ENCODE measurements at places on chromosomes 4 and X. TPM values are rescaled to one million over a fixed set of nuclear protein-coding genes. Genes with fewer than 3 reads are reported as not detected.
A peak's percentile ranks its signal among the peaks of the same experiment; 100 is the strongest.

MAGEC3 gene
- not detected for total RNA-seq

PRKG2 gene
- total RNA-seq = not detected

CXorf49 gene
- total RNA-seq = not detected

TMPRSS11B gene
- total RNA-seq = not detected

PCDH19 gene
- 2.1 TPM for total RNA-seq

ZNF711 gene
- total RNA-seq = 5.6 TPM

FAM149A gene
- total RNA-seq = 11.4 TPM

XAGE1A gene
- total RNA-seq = not detected

BEX5 gene
- total RNA-seq = 15.0 TPM

ANKRD50 gene
- 17.3 TPM for total RNA-seq

SHROOM2 gene
- 10.0 TPM for total RNA-seq

GDI1 gene
- total RNA-seq = 111 TPM

FRMPD4 gene
- total RNA-seq = not detected

MAGED4 gene
- total RNA-seq = 9.2 TPM

FRMD7 gene
- total RNA-seq = not detected

MAGEA4 gene
- total RNA-seq = not detected

TRAM1L1 gene
- 2.5 TPM for total RNA-seq

TRIML1 gene
- not detected for total RNA-seq

DNA sequence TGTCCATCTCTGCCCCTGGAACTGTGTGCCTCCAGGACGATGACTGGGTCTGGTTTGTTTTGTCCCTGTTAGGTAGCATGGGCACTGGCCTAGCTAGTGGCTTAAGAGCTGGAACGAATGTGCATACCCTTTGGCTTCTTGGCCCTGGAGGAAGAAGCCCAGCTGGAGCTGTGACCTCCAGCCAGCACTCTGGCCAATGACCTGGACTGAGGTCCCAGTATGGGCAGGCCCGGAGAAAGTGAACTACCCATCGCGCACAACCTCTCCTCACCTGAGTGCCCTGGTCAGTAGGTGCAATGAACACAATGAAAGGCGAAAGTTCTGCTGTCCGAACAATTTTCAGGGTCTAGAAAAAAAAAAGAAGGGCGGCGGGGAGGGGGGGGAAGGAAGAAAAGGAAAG lies 18.3 kb downstream of the DKC1 start:
- no peaks in the 10 kb centered on the region for H3K4me1 ChIP-seq
- no peaks in the 10 kb centered on the region for H3K27me3 ChIP-seq
- no peaks in the 10 kb centered on the region for H3K36me3 ChIP-seq
- no peak for DNase-seq

DNA sequence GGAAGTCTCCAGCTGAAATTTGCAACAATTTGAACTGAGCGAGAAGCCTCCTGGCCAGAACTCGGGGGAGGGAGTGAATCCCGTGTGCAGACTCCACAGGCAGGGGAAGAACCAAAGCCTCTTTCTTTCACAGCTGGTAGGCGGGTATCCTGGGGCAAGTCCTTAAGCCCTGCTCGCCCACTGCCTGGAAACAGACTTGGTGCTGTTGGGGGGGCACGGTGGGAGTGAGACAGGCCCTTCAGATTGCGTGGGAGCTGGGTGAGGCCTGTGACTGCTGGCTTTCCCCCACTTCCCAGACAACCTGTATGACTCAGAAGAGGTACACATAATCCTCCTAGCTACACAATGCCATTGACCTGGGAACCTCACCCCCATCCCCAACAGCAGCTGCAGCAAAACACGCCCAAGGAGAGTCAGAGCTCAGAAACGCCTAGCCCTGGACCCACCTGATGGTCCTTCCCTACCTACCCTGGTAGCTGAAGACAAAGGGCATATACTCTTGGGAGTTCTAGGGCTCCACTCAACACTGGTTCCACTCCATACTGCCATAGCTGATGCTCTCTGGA lies 22.4 kb upstream of the RLIM start:
- no peaks in the 10 kb centered on the region for H3K27me3 ChIP-seq
- no peak overlapping the region for H3K27ac ChIP-seq
- no peaks in the 10 kb centered on the region for H3K4me1 ChIP-seq
- no peak overlapping the region for H3K4me3 ChIP-seq
- no peaks in the 10 kb centered on the region for H3K36me3 ChIP-seq

- H3K4me3 ChIP-seq = no peak overlapping the region
- no peaks in the 10 kb centered on the region for H3K36me3 ChIP-seq
- no peaks in the 10 kb centered on the region for H3K4me1 ChIP-seq
- DNase-seq = no peak
- no peaks in the 10 kb centered on the region for H3K27me3 ChIP-seq
Measured at GRCh38 chrX:48833542-48834138, 1.8 kb downstream of the PCSK1N start.

DNA sequence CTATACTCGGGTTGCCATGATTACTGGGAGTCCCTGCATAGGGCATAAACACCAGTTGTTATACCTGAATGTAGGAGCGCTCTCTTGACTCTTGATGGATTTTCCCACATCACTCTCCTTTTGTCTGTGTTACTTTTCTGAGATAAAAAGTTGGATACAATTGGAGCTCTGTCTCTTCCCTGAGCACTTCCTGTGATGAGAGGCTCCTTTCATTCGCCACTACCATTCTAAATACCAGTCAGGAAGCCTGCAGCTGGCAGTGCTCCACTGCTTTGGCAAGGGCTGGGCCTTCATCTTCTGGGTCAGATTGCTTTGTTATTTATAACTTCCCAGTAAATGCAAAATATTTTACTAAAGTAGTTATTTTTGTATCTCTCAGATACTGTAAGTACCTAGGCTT lies 13.9 kb downstream of the TCEANC start:
- H3K27ac ChIP-seq = no peak overlapping the region
- no peaks in the 10 kb centered on the region for H3K27me3 ChIP-seq
- no peak overlapping the region for H3K4me3 ChIP-seq

DNA sequence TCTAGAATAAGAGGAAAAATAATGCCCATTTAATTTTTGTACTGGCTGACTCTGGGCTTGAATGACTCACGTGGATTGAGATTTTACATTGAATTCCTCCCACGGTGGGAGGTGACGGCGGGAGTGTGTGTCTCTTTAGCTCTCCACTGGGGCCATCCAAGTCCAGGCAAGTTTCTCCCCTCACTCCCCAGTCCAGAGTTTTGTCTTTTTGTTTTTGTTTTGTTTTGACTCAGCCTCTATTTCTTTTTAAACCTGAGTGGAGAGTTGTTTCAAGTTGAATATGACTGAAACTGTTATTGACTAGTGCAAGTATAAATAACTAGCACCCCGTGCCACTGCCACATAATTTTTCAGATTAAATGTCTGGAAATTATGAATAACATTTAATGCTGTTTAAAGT lies 13.6 kb downstream of the CHST7 start:
- H3K27ac ChIP-seq = no peak overlapping the region
- no peaks in the 10 kb centered on the region for H3K27me3 ChIP-seq
- H3K4me3 ChIP-seq = no peak overlapping the region
- DNase-seq = no peak
- no peaks in the 10 kb centered on the region for H3K36me3 ChIP-seq
- peaks cover 4% of the 10 kb centered on the region for H3K4me1 ChIP-seq

DNA sequence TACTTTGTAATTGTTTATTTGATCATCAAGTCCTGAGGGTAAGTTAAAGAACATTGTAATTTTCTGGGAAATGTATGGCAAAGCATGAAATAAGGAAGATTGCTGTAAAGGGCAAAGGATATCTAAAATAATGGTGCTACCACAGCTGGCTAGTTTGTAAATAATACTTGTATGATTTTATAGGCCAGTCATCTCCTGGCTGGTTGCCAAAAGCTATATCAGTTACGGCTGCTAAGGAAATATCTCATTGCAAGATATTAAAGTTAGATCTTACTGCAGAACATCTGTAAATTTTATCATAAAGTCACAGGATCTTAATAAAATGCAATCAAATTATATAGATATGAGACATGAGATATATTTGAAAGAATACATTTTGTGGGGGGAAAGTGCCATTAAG lies 150.8 kb upstream of the CXCL13 start:
- no peak overlapping the region for H3K4me3 ChIP-seq
- no peak overlapping the region for H3K27ac ChIP-seq
- no peak for DNase-seq
- no peaks in the 10 kb centered on the region for H3K27me3 ChIP-seq
- H3K4me1 ChIP-seq = no peaks in the 10 kb centered on the region

DNA sequence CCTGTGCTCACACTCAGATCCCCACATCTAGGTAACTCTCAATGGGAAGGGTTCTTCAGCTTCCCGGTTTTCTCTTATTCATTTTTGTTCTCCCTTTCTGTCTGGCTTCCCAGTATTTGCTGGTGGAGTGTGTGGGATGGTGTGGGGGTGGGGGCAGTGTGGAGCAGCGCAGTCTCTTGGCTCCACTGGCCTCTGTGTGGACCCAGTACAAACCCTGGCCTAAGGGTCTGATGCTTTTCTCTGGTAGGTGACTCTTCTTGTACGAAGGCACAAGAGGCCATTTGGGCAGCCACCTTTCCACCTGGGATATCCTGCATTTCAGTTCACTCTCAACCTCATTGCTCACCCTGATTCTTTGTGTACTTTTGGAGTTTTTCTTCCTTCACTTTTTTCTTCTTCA lies 71.3 kb downstream of the NBDY start:
- no peaks in the 10 kb centered on the region for H3K4me1 ChIP-seq
- H3K36me3 ChIP-seq = no peaks in the 10 kb centered on the region
- no peak for DNase-seq
- no peak overlapping the region for H3K4me3 ChIP-seq
- no peak overlapping the region for H3K27ac ChIP-seq

- no peak overlapping the region for H3K27ac ChIP-seq
- no peak for DNase-seq
- H3K27me3 ChIP-seq = no peaks in the 10 kb centered on the region
- no peaks in the 10 kb centered on the region for H3K36me3 ChIP-seq
- H3K4me1 ChIP-seq = no peaks in the 10 kb centered on the region
Measured at GRCh38 chr4:37615059-37615719, 71.0 kb downstream of the RELL1 start.

GRCh38 chr4:3387943-3388361 lies 53.8 kb upstream of the HGFAC start:
- peaks cover 8% of the 10 kb centered on the region for H3K4me1 ChIP-seq
- H3K27me3 ChIP-seq = no peaks in the 10 kb centered on the region
- H3K27ac ChIP-seq = no peak overlapping the region
- no peaks in the 10 kb centered on the region for H3K36me3 ChIP-seq
- H3K4me3 ChIP-seq = no peak overlapping the region

- no peak overlapping the region for H3K4me3 ChIP-seq
- no peaks in the 10 kb centered on the region for H3K27me3 ChIP-seq
- DNase-seq = no peak
- no peaks in the 10 kb centered on the region for H3K4me1 ChIP-seq
Measured at GRCh38 chrX:75229774-75230173, 44.1 kb upstream of the UPRT start.

DNA sequence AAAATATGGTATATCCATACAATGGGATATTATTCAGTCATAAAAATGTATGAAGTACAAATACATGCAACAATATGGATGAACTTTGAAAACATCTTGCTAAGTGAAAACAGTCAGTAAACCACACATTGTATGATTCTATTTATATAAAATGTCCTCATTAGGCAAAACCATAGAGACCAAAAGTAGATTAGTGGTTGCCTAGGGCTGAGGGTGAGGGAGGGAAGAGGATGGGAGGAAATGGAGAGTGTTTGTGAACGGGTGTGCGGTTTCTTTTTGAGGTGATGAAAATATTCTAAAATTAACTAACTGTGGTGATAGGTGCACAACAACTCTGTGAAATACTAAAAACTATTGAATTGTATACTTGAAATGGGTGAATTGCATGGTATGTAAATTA lies 29.6 kb downstream of the TEX11 start:
- no peaks in the 10 kb centered on the region for H3K27me3 ChIP-seq
- H3K4me3 ChIP-seq = no peak overlapping the region
- H3K27ac ChIP-seq = no peak overlapping the region
- no peaks in the 10 kb centered on the region for H3K4me1 ChIP-seq

GRCh38 chrX:39931529-39932282 lies 166.1 kb downstream of the BCOR start:
- H3K27ac ChIP-seq = peak overlapping the region; percentile 17
- H3K27me3 ChIP-seq = no peaks in the 10 kb centered on the region
- no peaks in the 10 kb centered on the region for H3K36me3 ChIP-seq
- no peak overlapping the region for H3K4me3 ChIP-seq
- no peak for DNase-seq

GRCh38 chrX:69085151-69085550 lies 80.1 kb downstream of the PJA1 start:
- no peaks in the 10 kb centered on the region for H3K36me3 ChIP-seq
- no peaks in the 10 kb centered on the region for H3K27me3 ChIP-seq
- peaks cover 4% of the 10 kb centered on the region for H3K4me1 ChIP-seq
- no peak overlapping the region for H3K4me3 ChIP-seq

DNA sequence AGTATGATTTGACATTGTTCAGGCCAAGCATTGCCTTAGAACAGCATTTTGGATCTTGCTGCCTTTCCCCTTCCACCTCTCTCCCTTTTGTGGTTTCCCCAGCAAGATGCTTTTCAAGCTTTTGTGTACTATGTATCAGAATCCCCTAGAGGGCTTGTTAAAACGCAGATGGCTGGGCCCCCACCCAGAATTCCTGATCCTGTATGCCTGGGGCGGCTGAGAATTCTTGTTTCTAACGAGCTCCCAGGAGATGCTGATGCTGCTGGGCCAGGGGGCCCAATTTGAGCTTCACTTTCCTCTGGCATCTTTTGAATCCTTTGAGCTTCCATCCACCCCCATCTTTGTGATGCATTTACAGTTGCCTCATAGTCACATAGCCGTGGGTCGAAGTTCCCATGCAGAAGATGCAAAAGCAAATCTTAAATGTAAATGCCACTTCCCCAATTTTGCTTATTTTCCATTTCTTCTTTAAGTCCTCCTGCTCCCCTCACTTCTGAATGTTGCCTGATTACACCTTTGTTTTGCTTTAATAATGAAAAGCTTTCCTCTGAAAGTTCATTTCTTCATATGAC lies 18.5 kb downstream of the HCCS start:
- no peaks in the 10 kb centered on the region for H3K36me3 ChIP-seq
- H3K27ac ChIP-seq = no peak overlapping the region
- no peak overlapping the region for H3K4me3 ChIP-seq
- H3K27me3 ChIP-seq = no peaks in the 10 kb centered on the region

GRCh38 chr4:102734591-102735385 lies 26.0 kb downstream of the MANBA start:
- H3K27me3 ChIP-seq = no peaks in the 10 kb centered on the region
- H3K4me3 ChIP-seq = no peak overlapping the region
- no peaks in the 10 kb centered on the region for H3K4me1 ChIP-seq
- no peaks in the 10 kb centered on the region for H3K36me3 ChIP-seq
- no peak for DNase-seq
- no peak overlapping the region for H3K27ac ChIP-seq

DNA sequence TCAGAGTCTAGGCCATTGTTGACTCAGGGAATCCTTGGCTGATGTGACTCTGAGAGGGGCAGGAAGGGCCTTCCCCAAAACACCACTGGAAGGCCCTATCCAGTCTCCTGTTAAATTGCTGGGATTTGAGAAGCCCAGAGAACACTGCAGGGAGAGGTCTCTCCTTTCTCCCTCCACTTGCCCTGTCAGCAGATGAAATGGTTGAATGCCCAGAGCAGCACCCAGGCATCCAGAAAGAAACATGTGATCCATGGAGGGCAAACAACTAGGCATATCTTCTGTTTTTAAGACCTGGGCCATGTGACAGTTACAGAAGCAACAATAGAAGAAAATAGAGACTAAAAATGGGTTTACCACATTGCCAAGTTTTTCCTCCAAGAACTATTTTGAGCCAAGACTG lies 291.1 kb downstream of the QDPR start:
- no peak for DNase-seq
- H3K36me3 ChIP-seq = no peaks in the 10 kb centered on the region
- H3K27ac ChIP-seq = no peak overlapping the region
- no peaks in the 10 kb centered on the region for H3K4me1 ChIP-seq
- no peaks in the 10 kb centered on the region for H3K27me3 ChIP-seq
- H3K4me3 ChIP-seq = no peak overlapping the region

GRCh38 chrX:127317159-127317558 lies 497.6 kb downstream of the PRR32 start:
- no peak overlapping the region for H3K4me3 ChIP-seq
- H3K27ac ChIP-seq = no peak overlapping the region
- DNase-seq = no peak
- H3K4me1 ChIP-seq = no peaks in the 10 kb centered on the region
- no peaks in the 10 kb centered on the region for H3K27me3 ChIP-seq
- H3K36me3 ChIP-seq = no peaks in the 10 kb centered on the region

Measured in ovary (tissue), 10 donors.